ENCODE measurements at places on chromosomes 7 and 10.
A peak's percentile ranks its signal among the peaks of the same experiment; 100 is the strongest.

DNA sequence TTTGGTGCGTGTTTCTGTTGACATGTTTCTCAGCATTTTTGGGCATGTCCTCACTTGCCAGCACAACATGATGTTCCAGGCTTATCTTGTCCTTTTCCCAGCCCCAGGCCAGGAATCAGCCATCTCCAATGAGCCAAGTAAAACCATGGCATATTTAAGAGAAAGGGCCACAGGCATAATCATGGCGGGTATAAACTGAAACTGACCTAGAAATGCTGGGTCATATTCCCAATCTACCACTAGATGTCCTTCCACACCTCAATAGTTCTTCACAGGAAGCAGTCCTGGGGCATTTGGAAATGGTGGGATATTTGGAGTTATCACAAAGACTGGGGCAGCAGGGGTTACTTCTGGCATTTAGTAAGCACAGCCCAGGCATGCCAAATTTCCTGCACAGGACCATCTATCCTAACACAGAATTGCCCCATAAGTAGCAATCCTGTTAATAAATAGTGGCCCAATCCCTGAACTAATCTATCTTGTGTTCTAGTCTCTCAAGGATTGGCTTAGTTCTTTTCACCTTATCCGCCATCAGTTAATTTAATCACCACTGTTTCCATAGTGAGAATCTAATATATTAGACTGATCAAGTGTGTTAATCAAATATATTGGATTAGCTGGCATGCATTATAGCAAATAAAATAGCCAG is 101.6 kb downstream of the NPSR1 start:
- DNase-seq: no peak

DNA sequence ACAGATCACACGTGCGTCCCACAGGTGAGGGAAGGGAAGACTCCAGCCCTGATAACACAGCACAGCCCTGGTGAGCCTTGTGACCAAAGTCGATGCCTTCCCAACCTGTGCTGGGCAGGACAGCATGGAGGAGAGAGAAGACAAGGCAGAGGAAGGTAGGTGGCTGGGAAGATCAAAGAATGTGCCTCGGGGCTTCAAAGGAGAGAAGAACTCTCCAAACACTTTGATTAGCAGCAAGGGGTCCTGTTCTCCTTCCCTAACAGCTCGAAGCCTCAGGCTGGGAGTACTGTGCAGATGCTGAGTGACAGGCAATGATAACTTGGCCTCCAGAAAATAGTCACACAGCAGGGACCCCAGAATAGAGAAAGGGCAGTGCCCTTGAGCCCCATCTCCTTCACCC is 288.5 kb downstream of the TCERG1L start:
- DNase-seq: no peak

GRCh38 chr7:91683823-91684222 is 196.7 kb downstream of the MTERF1 start:
- peak; percentile 59 for DNase-seq

GRCh38 chr7:157355784-157356511 is 19.1 kb downstream of the DNAJB6 start:
- no peak for DNase-seq

- no peak for DNase-seq
These were observed at the start of gene TMEM273 for GRCh38 chr10:49187950-49188761. TSS of gene TMEM273 (minus strand) at chr10:49188391. CDS start at chr10:49188336, 55 bp downstream.

- no peak for DNase-seq
These were observed 141.8 kb downstream of the C7orf25 start for GRCh38 chr7:42770114-42770513.

GRCh38 chr10:75101416-75102251 is 9.8 kb upstream of the SAMD8 start:
- no peak for DNase-seq

- DNase-seq: no peak
These were observed 20.5 kb downstream of the WNT2 start for GRCh38 chr7:117302396-117302795.

- DNase-seq: no peak
These were observed 81.8 kb downstream of the NT5C2 start for GRCh38 chr10:103111031-103111917.

DNA sequence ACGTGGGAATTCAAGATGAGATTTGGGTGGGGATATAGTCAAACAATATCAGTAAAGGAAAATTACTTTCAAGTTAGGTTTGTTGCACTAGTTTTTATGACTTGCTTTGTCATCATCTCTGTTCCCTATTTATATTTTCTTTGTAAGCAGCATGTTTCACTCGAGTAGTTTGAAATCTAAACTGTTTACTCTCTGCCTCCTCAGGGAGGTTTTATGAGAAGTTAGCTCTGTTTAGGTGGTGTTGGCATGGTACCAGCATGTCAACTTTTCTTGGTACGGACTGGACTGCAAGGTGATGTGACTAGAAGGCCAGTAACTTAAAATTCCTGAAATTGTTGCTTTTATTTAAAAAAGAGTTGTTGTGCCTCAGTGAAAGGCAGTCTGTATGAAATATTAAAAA is 59.2 kb upstream of the MTPN start:
- no peak for DNase-seq

DNA sequence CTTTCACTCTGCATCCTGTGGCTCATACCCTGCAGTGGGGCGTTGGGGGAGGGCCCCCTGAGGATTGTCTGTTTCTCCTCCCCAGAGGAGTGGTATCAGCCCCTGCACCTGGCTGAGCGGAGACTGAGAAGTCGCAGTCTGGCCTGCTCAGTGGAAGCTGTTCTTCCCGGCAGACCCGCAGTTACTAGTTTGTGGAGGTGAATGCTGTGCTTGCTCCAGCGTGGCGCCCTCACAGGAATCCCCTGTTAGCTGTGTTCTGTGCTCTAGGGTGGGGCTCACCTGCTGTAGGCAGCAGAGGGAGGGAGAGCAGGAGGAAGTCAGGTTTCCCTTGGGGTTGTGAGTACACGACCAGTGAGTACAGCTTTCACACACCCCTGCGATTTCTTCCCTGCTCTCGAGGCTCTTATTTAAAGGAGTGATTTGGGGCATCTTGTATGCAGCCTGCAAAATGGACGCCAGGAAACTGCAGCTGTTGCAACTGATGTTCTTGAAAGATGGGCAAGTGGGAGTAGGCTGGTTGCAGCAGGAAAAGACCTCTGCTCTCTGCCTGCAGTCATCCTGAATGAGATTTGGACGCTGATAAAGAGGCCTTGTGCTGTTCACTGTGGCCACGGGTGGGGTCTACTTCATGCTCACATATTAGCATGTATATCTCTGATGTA is 66.4 kb downstream of the HK1 start:
- no peak for DNase-seq

GRCh38 chr7:29946428-29947186 is 43.0 kb downstream of the SCRN1 start:
- no peak for DNase-seq

DNA sequence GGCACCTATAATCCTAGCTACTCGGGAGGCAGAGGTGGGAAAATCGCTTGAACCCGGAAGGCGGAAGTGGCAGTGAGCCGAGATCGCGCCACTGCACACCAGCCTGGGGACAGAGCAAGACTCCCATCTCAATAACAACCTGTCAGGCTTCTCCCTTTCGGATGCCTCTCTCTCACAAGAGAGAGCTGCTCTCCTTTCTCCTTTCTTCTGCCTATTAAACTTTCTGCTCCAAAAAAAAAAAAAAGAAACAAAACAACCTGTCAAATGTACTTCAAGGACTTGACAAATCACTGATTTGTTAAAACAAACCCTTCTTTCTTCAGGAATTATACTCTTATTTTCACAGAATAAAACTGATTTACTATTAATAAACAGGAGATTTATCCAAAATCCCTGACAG is 3.6 kb downstream of the PSAP start:
- DNase-seq: no peak

DNA sequence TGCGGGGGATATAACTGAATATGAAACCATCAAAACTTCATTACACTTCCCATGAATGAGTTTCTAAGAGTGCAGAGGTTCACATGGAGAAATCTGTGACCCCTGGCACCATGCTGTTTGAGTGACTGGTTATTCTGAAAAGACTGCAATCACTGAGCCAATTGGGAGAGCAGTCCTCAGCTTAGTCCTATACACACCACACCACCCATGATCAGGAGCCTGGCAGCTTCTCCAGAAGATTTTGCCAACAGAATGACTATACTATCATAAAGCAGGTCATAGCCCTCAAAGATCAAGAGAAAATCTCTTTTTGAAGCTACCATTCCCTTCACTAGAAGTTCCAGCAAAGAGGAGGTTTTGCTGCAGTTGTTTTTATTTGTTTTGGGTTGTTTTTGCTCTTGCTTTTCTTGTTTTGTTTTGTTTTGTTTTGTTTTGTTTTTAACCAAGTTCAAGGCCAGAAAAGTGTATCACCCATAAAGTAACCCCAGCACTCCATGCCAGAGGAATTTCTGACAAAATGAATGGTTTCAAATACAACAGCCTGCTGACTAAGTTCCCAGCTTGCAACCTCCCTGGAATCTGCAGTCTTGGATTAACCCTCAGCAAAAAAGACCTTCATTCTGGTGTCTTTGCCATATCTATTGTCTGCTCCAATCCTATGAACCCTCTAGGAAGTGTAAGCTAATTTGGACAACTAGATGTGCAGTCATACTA is 19.7 kb upstream of the HGF start:
- DNase-seq: no peak

DNA sequence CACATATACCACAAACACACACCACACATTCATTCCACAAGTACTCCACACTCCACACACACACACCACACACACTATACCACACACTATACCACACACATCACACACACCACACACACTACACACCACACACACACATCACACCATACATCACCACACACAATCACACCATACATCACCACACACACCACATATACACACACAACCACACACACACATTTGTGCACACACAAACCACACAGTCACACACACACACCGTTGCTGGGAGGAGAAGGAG is 112.8 kb downstream of the PTPN20 start:
- DNase-seq: no peak

DNA sequence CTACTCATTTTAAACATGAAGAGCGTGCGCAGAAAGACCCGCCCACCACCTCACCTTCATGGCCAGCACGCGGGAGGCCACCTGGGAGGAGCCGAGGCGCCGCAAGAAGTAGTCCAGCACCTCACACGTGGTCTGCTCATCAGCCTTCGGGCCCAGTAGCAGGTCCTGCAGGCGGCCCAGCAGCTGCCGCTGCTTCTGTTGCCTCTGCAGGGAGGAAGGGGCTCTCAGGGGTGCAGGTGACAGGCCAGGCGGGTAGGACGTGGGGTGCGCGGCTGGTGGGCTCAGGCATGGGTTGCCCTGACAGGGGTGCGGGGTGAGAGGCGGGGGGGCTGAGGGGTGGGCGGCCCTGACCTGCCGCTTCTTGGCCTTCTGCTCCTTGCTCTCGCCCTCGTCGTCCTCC is 17.6 kb downstream of the INTS1 start:
- DNase-seq: no peak

DNA sequence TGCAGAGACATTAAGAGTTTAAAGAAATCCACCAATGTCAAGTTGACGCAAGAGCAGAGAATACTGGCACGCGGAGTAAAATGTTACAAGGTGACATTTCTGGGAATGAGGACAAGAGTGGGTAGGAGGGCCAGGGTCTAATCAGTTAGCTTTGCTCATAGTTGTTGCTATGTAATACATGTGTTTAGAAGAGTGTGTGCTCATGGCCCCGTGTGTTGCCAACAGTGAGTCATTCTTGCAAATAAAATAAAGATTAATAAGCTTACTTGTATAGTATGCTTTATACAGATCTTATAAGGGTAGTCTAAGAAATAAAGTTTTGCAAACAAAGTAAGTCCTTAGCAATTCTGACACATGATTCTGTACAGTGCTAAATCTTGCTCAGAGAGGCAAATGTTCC is 64.5 kb downstream of the DNMBP start:
- no peak for DNase-seq

GRCh38 chr7:85287106-85287825 is 100.4 kb upstream of the SEMA3D start:
- DNase-seq: no peak

- DNase-seq: no peak
These were observed 17.0 kb upstream of the ECHDC3 start for GRCh38 chr10:11724938-11725776.

DNA sequence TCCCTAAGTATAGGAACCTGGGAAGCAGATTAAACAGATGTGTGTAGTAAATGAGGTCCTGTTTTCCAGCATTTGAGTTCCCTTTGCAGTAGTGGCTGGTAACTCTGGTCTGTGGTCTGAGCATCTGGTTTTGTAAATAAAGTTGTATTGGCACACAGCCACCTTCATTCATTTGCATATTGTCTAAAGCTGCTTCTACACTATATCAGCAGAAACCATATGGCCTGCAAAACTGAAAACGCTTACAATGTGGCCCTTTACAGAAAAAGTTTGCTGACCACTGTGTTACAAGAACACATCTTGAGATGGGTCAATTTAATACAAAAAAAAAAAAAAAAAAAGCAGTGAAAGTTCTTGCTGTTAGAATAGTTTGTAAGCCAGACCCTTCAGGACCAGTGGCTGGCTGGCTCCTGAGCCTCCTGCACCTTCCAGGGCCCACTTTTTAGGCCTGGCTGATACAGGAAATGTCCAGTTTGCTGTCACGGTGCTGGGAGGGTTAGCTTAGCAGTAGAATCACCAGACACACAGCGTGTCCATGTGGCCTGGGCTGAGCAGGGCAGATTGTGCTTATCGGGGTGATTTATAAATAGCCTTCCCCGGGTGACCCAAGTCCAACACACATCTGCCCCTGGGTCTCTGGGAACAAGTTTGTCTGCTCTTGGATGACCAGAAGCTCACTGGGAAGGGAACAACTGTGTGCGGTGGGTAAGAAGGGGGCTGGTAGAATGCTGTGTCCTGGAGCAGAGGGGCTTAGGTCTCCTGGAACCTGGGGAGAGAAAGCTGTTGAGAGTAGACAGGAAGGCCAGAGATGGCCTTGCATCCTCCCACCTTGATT is 1.4 kb downstream of the C10orf71 start:
- DNase-seq: no peak

- no peak for DNase-seq
These were observed 239.0 kb downstream of the GLI3 start for GRCh38 chr7:41998041-41998440.

DNA sequence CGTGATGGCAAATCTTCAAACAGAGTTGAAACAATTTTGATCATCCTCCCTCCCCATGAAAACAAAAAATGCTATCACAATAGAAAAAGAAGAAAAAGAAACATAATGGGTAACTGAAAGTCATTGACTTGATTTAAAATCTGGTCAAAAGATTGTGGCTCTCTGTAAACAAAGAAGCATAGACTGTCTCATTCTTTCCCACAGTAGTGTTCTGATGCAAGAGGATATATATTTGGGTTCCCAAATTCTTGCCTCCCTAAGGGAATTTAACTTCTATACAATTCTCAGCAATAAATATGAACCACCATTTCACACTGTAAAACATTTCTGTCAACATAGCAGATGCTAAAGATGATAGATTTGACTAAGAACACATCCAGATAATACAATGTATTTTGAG is 32.8 kb upstream of the MEOX2 start:
- DNase-seq: no peak

Data from NCI-H524 treated with DMSO at 0.1 percent for 48 hours (cell line).